ENCODE measurements at places on chromosomes 2 and 18.

- DNase-seq: no peak
Measured at GRCh38 chr2:133641942-133642725, 73.9 kb upstream of the NCKAP5 start.

DNA sequence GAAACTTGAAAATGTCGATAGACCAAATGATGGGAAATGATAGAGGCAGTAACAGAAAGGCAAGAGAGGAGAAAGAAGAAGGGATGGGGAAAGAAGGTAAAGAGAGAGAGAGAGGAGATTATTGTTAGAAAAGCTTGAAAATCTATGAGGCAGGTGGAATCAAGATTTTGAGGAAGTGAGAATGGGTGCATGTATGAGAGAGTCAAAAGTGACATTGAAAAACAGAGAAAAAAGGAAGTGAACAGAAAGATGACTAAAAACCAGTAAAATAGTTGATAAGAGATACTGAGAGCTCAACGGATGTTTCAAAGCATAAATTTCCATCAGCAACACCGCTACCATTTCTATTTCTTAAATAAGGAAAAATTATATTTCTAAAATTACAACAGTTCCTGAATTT lies 327.4 kb upstream of the CWC22 start:
- no peak for DNase-seq

- DNase-seq: no peak
Measured at GRCh38 chr2:179057737-179058136, 7.8 kb upstream of the CCDC141 start.

GRCh38 chr18:43875511-43875910 lies 598.2 kb upstream of the SYT4 start:
- no peak for DNase-seq

- no peak for DNase-seq
Measured at GRCh38 chr2:39595116-39595515, 70.6 kb upstream of the TMEM178A start.

DNA sequence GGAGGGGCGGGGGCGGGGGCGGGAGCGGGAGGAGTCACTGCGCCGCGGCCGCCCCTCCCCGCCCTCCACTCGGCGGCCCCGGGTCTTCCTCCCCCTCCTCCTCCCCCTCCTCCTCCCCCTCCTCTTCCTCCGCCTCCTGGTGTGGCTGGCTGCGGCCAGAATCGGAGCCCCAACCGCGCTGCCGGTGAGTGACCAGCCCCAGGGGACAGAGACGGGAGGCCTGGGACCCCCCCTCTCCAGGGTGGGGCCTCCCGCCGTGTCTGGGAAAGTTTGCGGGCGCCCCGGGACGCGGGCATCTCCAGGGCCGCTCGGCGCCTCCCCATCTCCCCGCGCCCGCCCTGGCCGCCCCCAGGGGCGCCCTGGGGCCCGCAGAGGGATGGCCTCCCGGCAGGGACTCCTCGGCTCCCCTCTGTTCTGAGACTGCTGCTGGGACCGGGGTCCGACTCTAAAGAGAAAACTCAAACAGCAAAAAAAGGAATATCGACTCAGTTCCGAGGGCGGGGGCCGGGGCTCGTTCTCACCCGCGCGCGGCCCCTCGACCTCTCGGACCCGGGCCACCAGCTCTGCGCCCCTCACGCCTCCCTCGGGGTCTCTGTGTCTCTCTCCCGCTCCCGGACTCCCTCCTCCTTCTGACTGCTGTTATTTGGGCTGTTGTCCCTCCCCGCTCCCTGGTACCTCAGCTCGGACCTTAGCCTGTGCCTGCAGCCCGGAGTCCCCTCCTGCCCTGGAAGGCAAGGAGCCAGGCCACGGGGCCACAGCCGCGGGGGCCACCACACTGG lies at the start of gene STON1:
Gene STON1, plus strand, starts transcription at position 122 of the 779 bp plus-strand sequence. CDS start 50,480 bp downstream, outside the sequence.
- no peak for DNase-seq

- no peak for DNase-seq
Measured at GRCh38 chr2:11949732-11950523, 203.5 kb downstream of the LPIN1 start.

DNA sequence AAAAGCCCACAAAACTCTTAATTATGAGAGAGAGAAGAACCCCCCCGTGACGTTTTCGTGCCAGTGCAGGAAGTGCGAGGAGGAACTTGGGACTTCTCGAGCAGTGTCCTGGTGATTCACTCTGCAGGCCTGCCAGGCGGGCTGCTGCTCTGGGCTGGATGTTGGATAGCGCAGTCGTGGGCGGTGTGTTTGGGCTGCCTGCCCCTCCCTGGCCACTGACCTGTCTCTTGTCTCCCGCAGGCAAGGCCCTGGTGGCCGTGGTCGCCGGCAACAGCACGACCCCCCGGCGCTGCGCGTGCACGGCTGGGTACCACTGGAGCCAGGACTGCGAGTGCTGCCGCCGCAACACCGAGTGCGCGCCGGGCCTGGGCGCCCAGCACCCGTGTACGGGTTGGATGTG lies 29.0 kb downstream of the TNFRSF11A start:
- no peak for DNase-seq

DNA sequence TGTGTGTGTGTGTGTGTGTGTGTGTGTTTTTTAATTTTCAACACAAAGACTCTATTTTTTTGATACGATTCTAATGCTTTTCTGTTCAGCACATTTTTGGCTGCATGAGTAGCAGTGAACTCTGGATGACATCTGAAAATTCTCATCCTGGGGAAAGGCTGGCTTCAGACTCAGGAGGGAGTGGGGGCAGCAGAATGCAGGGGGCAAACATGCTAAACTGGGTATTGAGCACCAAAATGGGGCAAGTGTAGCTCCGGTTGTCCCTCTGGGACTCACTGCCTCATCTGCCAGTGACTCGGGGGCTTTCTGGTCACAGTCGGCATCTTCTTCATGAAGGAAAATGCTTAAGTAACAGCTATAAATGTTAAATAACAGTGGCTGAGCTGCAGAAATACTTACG lies 116.8 kb upstream of the PID1 start:
- no peak for DNase-seq

- peak; percentile 29 for DNase-seq
Measured at GRCh38 chr2:176931588-176932563, 280.7 kb upstream of the HNRNPA3 start.

DNA sequence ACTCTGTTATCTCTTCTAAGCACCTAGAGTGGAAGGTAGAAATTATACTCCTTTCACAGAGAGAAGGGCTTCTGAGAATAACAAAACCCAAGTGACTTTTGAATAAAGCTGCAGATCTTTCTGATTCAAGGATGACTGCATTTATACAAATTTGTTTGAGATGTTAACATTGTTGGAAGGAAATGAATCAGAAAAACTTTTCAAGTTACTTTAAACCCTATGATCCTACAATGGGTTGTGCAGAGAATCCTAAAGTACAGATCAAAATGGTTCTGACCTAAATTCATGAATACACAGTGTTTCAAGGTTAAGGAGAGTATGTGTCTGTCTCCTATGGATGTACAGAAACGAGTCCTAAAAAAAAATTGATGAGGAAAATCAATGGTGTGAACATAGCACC lies 1.8 kb downstream of the RFTN2 start:
- no peak for DNase-seq

GRCh38 chr2:70367722-70368323 lies 66.0 kb upstream of the FAM136A start:
- DNase-seq: peak; percentile 35

- DNase-seq: no peak
Measured at GRCh38 chr2:101583861-101584260, 108.9 kb upstream of the RFX8 start.

GRCh38 chr2:238163481-238164198 lies 4.9 kb downstream of the ERFE start:
- no peak for DNase-seq

All from RKO (cell line).